NCI-H2171 (cell line): ENCODE measurements at places on chromosomes 11 and 22.

GRCh38 chr11:134037046-134037908 is 31.6 kb upstream of the JAM3 start:
- DNase-seq, result peak; percentile 17

DNA sequence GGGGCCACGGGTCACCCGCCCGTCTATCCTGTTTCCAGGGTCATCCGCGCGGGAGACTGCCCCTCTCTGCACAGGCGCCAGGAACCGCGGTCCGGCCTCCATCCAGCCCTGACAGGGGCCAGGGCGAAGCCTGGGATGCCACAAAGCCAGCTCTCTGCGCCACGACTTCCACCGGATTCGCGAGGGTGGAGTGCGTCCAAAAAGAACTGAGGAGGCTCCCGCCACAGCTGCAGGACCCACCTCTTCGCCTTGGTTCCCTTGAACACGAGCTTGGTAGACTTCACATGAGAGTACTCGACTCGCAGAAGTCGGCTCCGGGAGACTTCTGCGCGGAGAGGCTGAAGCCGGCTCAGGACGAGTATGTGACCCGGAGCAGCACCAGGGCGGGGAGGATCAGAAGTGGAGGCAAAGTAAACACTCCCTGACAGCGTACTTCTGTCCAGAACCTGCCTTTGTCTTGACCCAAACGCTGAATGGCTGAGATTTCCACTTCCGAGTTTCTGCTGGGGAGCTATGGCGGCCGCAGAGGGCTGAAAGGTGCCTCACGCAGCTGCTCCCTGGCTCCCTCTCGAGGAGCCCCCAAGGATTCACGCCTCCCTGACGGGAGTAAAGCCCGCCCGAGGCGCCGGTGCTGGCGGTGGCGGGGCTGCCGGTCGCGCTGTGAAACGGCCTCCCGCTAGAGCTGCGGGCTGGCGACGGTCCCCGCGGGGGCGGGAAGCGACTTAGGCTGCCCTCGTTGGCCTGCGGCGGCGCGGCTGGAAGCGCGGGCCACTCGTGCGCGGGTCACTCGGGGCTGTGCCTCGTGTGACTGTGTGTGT is 4566.7 kb upstream of the OR11H1 start:
- DNase-seq, result no peak

- peak; percentile 70 for DNase-seq
Observed at GRCh38 chr11:859394-860131, 16.9 kb downstream of the TSPAN4 start.

- no peak for DNase-seq
Observed at GRCh38 chr11:1062075-1062820, 12.4 kb upstream of the MUC2 start.

- no peak for DNase-seq
Observed at GRCh38 chr11:7056828-7057513, 31.8 kb upstream of the RBMXL2 start.

DNA sequence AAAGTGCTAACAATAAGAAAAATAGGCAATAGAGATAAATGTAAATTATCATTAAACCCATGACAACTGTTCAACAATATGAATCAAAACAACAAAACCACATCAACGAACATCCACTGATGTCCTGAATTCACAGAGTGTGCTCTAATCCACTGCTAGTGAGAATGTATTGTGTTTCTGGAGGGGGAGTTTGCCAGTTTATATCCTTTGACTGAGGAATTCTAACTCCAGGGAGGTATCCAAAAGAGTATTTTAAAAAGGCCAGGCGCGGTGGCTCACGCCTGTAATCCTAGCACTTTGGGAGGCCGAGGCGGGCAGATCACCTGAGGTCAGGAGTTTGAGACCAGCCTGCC is 1.7 kb upstream of the WEE1 start:
- DNase-seq, result no peak

DNA sequence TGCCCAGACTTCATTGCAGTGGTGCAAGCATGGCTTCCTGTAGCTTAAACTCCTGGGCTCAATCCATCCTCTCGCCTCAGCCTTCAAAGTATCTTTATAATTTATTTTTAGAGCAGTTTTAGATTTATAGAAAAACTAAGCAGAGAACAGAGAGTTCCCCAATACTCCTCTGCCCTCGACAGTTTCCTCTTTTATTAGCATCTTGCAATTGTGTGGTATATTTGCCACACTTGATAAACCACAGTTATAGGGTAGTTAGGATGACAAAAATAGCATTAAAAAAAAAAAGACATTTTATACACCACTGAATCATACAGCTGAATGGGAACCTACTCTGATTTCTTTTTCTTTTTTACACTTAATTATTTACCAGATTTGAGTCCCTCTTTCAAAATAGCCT is 31.2 kb downstream of the MS4A2 start:
- no peak for DNase-seq

DNA sequence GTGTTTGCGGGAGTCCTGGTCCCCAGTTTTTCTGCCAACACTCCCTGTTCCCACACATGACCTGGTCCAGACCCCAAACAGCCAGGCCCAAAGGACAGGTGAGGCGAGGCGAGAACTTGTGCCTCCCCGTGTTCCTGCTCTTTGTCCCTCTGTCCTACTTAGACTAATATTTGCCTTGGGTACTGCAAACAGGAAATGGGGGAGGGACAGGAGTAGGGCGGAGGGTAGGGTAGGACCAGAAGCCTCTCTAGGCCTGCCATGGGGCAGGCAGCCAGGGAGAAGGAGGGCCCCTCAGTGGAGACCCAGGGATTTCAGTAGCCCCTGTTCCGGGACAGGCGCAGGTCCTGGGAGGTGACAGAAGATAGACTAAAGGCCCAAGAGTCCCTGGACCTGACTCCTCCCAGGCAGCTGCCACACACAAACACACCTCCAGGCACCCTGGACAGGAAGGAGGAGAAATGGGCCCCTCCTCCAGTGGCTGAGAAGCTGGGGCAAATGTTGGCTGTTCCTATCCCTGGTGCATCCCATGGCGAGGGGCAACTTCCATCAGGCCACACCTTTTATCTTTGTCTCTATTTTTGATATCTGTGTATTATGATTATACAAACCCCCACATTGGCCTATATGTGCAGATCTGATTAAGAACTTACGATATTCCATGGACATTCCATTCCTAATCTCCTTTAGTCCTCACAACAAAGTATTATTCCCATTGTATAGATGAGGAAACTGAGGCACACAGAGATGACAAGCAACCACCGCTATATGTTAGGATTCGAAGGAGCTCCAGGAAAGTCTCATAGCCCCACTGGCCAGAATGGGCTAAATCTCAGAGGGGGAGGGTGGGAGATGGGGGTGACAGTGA is 626 bp upstream of the F2 start:
- DNase-seq, result no peak

GRCh38 chr22:19769393-19769715 is 8.8 kb downstream of the TBX1 start:
- no peak for DNase-seq

DNA sequence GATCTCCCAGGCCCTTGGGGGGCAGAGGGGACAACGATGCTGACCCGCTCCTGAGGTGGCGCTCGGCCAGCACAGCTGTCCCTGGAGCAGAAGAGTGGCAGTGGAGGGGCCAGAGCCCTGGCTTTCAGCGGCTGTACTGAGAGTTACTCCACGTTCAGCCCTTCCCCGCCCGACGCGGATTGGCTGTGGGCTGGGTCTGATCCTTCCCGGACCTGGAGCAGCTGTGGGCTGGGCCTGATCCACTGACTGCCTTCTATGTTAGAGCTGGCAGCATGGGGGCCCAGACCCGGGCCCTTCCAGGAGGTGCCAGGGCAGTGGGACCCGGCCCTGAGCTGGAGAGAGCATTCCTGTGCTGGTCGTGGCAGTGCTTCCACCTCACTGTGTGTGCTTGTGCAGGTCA is 27.8 kb downstream of the YWHAH start:
- no peak for DNase-seq

- no peak for DNase-seq
Observed at GRCh38 chr22:26485806-26486390, 2.2 kb downstream of the SRRD start.
